ENCODE measurements at places on chromosomes 7 and 10.

GRCh38 chr10:72729528-72729927 lies 37.6 kb downstream of the MCU start:
- no peak for DNase-seq

DNA sequence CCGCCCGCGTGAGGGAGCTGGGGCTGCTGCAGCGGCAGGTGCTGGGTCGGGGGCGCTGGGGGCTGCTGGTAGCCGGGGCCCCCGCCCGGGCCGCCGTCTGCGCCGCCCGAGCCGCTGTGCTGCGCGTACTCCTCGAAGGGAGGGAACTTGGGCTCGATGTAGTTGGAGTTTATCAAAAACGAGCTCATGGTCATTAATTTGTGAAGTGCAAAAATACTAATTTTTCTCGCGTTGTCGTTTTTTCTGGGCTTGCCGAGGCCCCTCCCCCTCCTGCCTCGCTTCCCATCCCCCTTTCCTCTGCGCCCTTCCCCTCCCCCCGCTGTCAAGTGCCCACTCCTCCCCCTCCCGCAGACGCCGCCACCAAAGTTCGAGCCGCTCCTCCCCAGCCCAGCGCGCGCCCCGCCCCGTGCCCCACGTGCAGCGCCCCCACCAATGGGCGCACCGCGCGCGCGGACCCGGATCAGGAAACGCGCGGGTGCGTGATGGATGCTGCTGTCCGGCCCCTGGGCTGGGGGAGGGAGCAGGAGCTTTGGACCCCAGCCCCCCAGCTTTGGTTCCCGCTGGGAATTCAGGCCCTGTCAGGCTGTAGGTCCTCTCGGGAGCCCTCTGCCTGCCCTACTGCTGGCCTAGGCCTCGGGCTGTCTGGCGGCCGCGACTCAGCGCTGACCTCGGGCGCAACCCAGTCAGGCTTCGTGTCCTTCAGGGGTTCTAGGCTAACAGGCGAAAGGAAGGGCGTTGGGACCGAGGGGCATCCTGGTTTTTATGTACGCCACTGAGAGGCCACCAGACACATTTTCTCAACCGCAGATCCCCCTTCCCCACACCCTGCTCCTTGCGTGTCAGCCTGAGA lies at the start of gene HOXA4:
HOXA4 (minus strand) TSS at position 218 of the 850 bp plus-strand sequence; CDS start at position 194, 24 bp downstream.
- peak; percentile 63 for DNase-seq

DNA sequence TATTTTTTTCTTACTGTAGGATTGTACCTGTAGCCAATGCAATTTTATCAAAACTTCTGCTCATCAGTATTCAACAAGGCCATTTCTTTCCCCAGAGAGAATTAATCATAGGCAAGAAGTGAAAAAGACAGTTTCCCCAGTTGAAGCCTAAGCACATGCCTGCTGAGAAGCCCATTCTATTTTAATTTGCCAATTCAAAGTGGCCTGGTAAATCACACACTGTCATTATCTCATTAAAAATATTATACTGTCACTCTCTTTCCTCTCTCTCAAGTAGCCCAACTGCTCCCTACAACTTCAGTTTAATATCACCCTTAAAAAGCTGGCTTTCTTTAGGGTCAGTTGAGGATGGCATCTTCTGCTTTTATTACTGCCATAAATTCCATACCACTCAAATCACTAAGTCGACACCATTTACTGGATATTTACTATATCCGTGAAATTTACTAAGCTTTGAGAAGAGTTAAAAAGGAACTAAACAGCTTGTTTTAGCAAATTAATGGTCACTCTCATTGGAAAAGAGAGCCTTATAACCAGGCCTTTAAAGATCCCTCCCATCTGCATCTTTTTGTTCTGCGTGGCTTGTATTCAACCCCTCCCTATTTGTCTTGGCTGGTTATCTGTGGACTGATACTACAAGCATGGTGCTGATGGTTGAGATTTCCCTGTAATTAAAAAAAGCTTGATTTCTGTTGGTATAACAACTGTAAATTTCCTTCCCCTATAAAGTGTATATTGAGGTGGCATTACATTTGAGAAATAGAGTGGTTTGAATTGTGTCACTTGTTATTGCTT lies 30.6 kb downstream of the COL28A1 start:
- no peak for DNase-seq

DNA sequence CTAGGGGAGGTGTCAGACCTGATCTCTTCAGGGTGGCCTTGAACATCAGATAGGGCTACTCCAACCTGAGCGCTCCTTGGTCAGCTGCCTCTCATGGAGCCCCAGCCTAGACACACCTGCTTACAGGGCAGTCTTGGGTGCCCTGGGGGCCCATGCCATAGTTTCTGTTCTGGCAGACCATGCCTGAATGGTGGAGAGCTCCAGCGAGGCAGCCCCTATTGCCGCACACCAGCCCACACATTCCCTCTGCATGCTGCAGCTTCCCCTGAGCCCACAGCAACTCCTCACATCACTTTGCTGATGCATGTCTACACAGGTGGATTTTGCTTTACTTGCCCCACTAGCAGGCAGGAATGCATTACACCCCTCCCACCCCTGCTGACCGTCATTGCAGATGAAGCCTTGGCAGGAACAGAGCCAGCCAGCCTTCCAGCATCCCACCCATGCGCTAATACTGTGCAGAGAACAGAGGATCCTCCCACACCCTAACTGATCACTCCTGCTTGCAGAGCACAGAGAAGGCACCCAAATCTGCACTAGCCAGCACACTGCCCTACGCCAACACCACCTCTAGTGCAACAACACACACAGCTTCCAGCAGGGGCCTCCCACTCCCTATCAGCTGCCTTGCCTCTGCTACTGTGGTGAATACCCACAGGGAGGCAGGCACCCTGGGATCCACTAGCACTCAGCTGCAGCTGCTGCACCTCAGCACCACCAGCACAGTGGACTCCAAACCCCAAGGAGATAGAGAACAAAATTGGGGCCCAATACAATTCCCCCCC lies 43.0 kb upstream of the GRM3 start:
- no peak for DNase-seq

GRCh38 chr7:70035955-70036354 lies 437.7 kb downstream of the AUTS2 start:
- no peak for DNase-seq

DNA sequence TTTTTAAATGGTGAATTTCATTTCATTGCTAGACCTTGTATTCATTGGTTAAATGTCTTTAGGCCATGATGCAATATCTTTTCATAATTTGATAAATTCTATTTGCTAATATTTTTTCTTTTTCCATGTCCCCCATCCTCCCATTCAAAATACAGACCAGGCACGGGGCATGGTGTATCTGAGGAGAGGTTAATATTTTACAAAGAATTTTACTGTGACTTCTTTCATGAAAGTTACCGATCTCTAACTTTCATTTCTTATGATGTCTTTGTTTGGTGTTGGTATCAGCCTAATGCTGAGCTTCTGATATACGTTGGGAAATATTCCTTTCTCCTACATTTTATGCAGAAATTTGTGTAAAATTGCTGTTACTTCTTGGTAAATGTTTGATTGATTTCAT lies 216.7 kb upstream of the IGFBP3 start:
- DNase-seq = no peak

- DNase-seq = no peak
Measured at GRCh38 chr7:134191876-134192275, 64.7 kb downstream of the LRGUK start.

- DNase-seq = no peak
Measured at GRCh38 chr7:111878785-111879184, 316.5 kb upstream of the IMMP2L start.

GRCh38 chr7:36165059-36165458 lies 12.0 kb downstream of the EEPD1 start:
- DNase-seq = no peak

- DNase-seq = no peak
Measured at GRCh38 chr7:40907286-40907685, 772.5 kb downstream of the SUGCT start.

DNA sequence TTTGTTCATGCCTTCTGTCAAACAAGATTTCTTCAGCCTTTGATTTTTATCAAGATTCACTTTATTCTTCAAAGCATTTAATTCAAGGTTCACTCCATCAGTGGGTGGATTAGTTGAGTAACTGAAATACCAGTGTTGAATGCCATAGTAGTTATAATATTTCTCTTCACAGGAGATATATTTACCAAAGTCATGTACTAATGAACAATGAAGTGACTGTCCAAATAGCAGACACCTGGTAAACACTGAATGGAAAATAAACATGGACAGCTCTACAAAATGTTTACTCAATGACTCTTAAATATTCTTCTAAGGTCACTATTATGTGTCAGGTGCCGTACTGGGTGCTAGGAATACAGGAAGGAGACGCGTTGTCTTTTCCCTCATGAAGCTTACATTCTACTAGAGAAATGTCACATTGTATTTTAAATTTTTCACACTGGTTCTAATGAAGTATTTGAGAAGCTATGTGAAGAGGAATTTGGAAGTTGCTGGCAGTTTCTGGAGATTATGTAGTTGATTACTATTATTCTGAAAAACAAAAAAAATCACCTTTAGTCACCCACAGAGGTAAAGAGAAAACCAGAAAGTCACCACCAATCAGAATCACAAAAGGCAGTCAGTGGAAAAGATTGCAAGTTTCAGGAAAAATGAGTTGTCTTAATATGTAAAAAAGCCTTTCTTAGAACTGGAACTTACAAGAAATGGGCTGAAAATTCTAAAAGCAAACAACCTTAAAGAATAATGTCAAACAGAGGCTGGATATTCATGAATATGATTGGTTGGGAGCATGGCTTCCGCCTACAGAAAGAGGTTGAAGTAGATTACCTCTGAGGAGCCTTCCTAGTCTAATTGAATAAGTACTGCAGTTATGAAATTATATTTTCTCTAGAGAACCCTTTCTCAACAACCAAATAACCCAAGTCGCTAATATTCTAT lies 84.5 kb downstream of the RTKN2 start:
- peak; percentile 18 for DNase-seq

DNA sequence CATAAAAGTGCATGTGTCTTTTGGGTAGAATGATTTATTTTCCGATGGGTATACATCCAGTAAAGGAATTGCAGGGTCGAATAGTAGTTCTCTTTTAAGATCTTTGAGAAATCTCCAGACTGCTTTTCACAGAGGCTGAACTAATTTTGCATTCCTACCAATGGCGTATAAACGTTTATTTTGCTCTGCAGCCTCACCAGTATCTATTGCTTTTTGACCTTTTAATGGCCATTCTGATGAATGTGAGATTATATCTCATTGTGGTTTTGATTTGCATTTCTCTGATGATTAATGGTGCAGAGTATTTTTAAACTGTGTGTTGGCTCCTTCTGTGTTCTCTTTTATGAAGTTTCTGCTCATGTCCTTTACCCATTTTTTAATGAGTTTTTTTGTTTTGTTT lies 1020.1 kb downstream of the NXPH1 start:
- DNase-seq = no peak

GRCh38 chr10:117723343-117723742 lies 180.8 kb downstream of the EMX2 start:
- DNase-seq = no peak

- no peak for DNase-seq
Measured at GRCh38 chr10:98485959-98486358, 39.2 kb upstream of the HPS1 start.

GRCh38 chr7:44729949-44730590 lies 18.6 kb upstream of the ZMIZ2 start:
- DNase-seq = no peak

DNA sequence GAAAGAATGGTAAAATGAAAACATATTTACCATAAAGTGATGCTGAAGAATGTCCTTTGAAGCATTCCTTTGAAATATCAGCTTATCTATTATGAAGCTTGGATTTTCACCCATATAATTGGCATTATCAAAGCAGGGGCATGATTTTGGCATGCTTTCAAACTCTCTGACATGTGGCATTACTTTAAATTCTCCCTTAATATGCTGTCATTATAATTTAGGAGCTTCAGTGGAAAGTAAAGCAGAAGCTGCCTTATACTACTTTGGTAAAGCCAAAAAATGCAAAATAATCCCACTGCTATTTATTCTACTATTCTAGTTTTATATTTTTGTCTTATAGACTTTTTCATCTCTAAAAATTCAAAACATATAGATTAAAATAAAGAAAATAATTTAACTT lies 28.0 kb upstream of the HIBADH start:
- DNase-seq = no peak

DNA sequence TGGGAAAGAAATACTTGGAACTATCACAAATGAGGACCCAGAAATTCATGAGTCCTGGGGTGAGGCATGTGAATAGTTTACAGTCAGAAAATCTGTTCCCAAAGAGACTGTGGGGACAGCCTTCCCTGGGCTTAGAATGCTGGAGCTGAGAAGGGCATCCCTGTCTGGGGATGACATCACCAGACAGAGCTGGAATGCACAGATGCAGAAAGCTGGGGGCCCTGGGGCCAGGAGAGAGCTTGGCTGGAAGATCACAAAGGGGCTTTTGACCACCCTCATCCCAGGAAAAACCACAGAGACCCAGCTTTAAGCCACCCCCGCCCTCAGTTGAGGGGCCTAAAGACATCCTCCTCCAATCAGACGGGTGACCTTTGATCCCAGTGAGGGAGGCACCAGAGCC lies 264.5 kb downstream of the PLXNA4 start:
- no peak for DNase-seq

DNA sequence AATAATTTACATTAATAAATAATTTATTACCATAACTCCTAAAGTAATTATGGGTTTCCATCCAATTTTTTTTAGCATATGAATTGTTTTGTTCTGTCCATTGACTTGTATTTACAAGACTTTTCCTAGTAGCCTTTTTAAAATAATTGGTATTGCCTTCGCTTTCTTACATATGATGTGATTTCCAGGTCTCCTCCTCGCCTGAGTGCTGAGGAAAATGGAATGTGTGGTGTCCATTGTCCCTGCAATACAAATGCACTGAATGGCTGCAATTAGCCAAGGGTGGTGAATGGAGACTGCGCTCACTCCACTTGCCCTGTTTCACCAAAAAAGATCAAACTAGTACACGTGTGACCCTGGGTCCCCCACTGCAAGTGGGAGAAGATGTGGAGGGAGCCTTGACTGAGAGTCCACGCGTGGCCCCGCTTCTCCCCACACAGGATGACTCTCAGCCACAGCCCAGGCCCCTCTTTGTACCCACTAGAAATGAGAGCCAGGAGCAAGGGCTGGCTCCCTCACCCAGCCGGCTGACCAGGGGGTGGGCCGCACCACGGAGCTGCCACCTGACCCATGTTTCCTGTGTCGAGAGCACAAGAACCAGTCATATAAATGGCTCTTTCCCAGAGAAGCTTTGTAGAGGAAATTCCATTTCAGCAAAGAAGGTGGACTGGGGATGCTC lies 52.6 kb downstream of the FAM53B start:
- no peak for DNase-seq

- no peak for DNase-seq
Measured at GRCh38 chr7:70135656-70136055, 537.4 kb downstream of the AUTS2 start.

DNA sequence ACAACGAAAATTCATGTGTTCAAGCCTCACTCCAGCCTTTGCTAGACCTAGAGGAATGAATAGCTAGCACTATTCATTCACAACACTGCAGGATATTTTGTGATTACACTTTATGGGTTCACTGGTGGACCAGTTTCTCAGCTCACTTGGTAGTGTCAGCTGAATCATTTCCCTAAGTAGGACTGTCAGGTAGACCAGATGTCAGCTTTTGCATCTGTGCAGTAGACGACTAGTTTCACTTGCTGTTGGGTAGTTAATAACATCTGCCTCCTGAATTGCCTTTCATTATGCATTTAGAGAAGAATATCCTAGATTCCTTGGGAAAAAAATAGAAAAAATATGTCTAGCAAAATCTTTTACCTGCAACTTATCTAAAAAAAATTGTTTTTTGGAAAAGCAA lies 296.4 kb downstream of the ADARB2 start:
- DNase-seq = no peak

- no peak for DNase-seq
Measured at GRCh38 chr10:71419750-71420149, 23.0 kb downstream of the CDH23 start.
